Adrenal gland (tissue), 19 donors: ENCODE measurements at places on chromosomes 2 and 18. TPM values are rescaled to one million over a fixed set of nuclear protein-coding genes. Genes with fewer than 3 reads are reported as not detected.

The FASTKD1 gene
- 14.5 TPM for total RNA-seq

The ALLC gene
- not detected for total RNA-seq

The CNDP1 gene
- total RNA-seq: not detected

The RGPD8 gene
- total RNA-seq: 12.2 TPM

The SERPINB13 gene
- total RNA-seq: not detected

DNA sequence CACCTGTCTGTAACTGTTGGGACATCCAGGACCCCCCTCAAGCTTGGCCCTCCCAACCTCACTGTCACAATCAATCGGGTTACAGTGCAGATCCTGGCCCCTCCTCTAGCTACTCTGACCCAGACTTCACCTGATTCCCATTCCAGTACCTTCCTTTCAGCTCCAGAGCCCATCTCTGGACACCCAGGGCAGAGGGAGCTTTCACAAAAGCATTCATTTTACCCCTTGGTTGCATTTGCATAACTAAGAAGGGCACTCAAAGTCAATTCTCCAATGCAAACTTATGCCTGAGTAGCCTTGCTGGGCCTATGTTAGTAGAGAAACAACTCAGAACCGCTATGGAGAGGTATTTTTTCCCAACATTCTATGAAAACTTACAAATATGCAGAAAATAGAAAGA is 7.4 kb downstream of the ZAP70 start:
- no peak overlapping the region for H3K27ac ChIP-seq
- DNase-seq: no peak
- H3K36me3 ChIP-seq: no peaks in the 10 kb centered on the region
- H3K4me1 ChIP-seq: no peaks in the 10 kb centered on the region

- no peaks in the 10 kb centered on the region for H3K4me1 ChIP-seq
- H3K27ac ChIP-seq: no peak overlapping the region
- H3K4me3 ChIP-seq: no peak overlapping the region
- DNase-seq: no peak
- no peaks in the 10 kb centered on the region for H3K36me3 ChIP-seq
- no peaks in the 10 kb centered on the region for H3K27me3 ChIP-seq
These were observed 133.5 kb downstream of the TMEM182 start for GRCh38 chr2:102895376-102895775.

DNA sequence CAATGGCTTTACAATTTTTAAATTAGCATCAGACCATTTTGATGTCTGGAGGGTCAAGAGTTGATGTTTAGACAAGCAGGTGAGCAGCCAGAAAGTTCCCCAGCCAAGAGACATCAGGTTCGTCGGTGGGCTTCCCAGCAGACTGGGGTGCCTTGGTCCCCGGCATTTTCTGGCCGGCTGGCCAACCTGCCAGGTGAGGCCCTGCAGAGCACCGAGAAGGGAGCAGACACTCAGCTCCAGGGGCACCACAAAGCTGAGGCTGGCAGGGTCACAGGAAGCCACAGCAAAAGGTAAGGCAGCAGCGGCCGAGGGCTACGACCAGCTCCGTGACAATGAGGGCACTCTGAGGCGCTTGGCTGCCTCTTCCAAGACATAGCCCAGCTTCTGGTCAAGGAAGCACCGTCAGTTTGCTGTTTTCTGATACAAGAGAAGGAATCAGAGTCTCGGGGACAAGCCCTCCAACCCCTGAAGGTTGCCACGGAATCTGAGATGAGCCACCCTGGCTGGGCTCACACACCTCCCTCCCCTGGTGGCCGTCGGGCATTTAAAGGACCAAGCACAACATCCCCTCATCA is 229.0 kb downstream of the MGAT5 start:
- no peaks in the 10 kb centered on the region for H3K4me1 ChIP-seq
- DNase-seq: peak; percentile 35
- no peaks in the 10 kb centered on the region for H3K36me3 ChIP-seq
- H3K27ac ChIP-seq: no peak overlapping the region
- H3K27me3 ChIP-seq: no peaks in the 10 kb centered on the region

DNA sequence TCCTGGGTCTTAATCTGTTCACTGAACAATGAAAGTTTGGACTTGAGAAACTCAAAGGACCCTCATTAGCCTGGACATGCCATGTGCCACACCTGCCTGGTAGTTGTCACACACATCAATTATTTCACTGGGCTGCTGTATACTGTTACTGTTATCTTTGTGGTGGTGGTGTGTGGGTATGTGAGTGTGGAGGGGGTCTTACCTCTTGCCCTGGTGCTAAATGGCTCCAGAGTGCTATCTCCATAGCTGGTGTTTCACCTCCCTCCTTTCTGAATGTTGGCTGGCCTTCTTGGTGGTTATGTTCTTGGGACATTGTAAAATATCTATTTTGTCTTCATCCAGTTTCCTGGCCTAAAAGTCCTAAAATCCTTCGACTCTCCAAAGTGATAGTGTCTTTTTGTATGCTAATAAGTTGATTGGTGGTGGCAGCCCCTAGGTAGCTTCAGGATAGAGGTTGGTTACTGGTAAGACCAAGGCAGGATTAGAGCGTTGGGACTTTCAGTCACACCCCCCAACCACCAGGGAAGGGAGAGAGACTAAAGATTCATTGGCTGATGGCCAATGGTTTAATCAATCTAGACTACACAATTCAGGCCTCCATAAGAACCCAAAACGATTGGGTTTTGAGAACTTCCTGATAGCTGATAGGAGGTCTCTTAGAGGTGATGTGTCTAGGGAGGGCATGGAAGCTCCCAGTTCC is 328.1 kb downstream of the MYCN start:
- no peak overlapping the region for H3K27ac ChIP-seq
- no peaks in the 10 kb centered on the region for H3K36me3 ChIP-seq
- H3K27me3 ChIP-seq: no peaks in the 10 kb centered on the region
- H3K4me3 ChIP-seq: no peak overlapping the region
- H3K4me1 ChIP-seq: no peaks in the 10 kb centered on the region

- no peaks in the 10 kb centered on the region for H3K36me3 ChIP-seq
- H3K4me1 ChIP-seq: peaks cover 21% of the 10 kb centered on the region
- no peak overlapping the region for H3K4me3 ChIP-seq
- H3K27me3 ChIP-seq: no peaks in the 10 kb centered on the region
- H3K27ac ChIP-seq: peak overlapping the region; percentile 98
These were observed 17.6 kb upstream of the ADI1 start for GRCh38 chr2:3536682-3537632.

GRCh38 chr2:134979221-134979620 is 60.6 kb downstream of the CCNT2 start:
- no peaks in the 10 kb centered on the region for H3K36me3 ChIP-seq
- H3K27ac ChIP-seq: no peak overlapping the region
- no peaks in the 10 kb centered on the region for H3K27me3 ChIP-seq
- no peak overlapping the region for H3K4me3 ChIP-seq
- DNase-seq: no peak

DNA sequence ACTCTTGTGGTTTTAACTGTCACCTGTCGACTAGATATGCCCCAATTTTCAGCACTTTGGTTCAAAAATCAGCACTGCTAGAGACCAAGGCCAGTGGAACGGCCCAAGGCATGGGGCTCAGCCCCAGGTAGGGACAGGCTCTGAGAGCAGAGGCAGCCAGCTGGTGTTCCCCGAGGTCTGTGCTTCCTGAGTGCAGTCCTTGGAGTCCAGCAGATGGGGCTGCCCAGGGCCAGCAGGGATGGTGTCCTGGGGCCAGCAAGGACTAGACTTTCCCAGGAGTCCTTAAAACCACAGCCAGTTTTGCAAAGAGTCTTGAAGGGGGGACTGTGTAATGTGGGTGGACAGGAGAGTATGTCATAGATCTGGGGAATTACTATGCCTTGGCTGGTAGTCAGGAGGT is 56.3 kb downstream of the POMC start:
- no peak for DNase-seq
- no peak overlapping the region for H3K27ac ChIP-seq
- H3K4me1 ChIP-seq: no peaks in the 10 kb centered on the region
- no peaks in the 10 kb centered on the region for H3K36me3 ChIP-seq
- H3K27me3 ChIP-seq: no peaks in the 10 kb centered on the region

DNA sequence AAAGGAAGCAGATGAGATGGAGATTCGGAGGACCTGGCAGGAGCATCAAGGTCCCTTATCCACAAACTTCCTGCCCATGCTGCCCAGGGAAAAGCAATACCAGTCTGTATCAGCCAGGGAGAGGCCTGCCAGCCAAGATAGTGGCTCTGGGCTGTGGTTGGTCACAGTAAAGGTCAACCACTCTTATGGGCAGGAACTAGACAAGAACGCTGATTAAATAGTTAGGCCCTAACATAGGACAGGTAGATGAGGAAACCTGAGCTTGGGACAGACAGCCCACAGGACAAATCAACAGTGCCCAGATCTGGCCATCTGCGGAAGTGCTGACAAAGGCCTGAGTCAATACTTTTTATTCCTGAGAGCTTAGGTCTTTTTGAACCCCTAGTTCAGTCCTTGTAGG is 10.7 kb downstream of the PSTPIP2 start:
- no peak overlapping the region for H3K27ac ChIP-seq
- H3K27me3 ChIP-seq: no peaks in the 10 kb centered on the region
- no peak for DNase-seq
- H3K36me3 ChIP-seq: no peaks in the 10 kb centered on the region

DNA sequence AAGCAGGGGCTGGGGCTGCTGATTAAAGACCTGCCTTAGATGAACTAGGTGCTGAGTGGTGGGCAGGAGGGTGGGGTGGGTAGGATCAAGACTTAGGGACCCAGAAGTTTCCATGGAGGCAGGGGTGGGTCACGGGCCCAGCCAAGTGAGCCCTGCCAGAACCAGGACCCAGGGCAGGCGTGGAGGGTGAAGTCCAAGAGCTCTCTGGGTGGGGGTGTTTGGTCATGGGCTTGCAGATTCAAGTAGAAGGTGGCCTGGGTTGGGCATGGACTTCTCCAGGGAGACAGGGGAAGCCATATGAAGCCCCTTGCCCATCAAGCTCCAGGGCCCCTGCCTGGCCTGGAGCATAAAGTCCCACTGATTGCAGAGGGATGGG is 168.8 kb downstream of the SMAD7 start:
- no peaks in the 10 kb centered on the region for H3K36me3 ChIP-seq
- DNase-seq: no peak
- H3K27me3 ChIP-seq: no peaks in the 10 kb centered on the region

DNA sequence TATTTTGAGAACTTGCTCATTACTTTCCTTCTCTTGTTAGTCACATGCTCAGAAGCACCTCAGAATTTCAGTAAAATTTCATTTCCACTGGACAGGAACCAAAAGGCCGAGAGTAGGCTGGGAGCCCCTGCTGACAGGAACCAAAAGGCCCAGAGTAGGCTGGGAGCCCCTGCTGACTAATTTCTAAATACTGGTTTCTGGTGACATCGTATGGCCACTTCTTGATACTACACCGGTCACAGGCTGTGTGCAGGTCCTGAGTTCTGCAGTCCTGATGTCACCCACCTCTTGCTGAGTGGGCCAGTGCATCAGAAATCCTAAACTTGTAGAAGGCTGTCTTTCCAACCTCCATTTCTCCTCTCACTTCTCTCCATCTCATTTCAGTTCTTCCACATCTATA is 17.7 kb upstream of the EN1 start:
- H3K4me3 ChIP-seq: no peak overlapping the region
- no peaks in the 10 kb centered on the region for H3K4me1 ChIP-seq
- no peak overlapping the region for H3K27ac ChIP-seq
- peaks cover 24% of the 10 kb centered on the region for H3K27me3 ChIP-seq

- H3K27me3 ChIP-seq: no peaks in the 10 kb centered on the region
- H3K27ac ChIP-seq: no peak overlapping the region
- H3K4me3 ChIP-seq: no peak overlapping the region
- H3K36me3 ChIP-seq: no peaks in the 10 kb centered on the region
- H3K4me1 ChIP-seq: no peaks in the 10 kb centered on the region
These were observed 108.8 kb upstream of the DLX2 start for GRCh38 chr2:172211512-172211911.

DNA sequence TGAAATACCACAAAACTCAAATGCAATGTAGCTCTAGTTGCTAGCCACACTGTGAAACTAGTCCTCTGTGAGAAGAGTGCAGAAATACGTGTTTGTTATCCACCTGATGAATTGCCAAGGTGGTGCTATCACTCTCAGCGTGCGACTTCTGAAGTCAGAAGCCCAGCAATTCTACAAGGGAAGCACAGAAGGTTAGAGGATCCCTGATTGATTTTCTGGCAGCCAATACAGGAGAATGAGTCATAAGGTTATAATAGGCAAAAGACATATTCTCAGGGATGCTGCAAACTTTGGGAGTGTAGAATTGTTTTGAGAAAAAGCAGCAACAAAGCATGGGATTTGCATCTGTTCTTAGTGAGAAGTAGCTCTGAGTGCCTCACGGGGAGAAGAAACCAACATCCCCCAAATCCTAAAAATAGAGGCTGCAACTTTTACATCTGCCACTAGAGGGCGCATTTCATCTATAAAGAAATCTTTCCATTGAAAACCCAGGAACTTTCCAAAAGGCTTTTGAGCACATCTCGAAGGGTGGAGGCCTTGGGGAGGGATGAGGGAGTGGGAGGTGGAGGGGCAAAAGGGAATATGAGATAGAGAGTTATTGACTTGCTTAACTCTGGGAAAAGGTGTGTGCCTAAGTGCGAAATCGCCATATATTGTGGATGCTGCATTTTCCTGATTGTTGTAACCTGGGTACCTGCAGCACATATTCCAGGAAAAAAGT is 78.0 kb downstream of the TMEM182 start:
- H3K27ac ChIP-seq: no peak overlapping the region
- no peak overlapping the region for H3K4me3 ChIP-seq
- H3K27me3 ChIP-seq: no peaks in the 10 kb centered on the region
- H3K36me3 ChIP-seq: no peaks in the 10 kb centered on the region

- no peak overlapping the region for H3K27ac ChIP-seq
- no peak for DNase-seq
- H3K4me1 ChIP-seq: no peaks in the 10 kb centered on the region
- no peak overlapping the region for H3K4me3 ChIP-seq
- no peaks in the 10 kb centered on the region for H3K36me3 ChIP-seq
These were observed 3.0 kb downstream of the RBM45 start for GRCh38 chr2:178115271-178115670.

GRCh38 chr18:3466872-3467271 is 16.9 kb downstream of the TGIF1 start:
- no peaks in the 10 kb centered on the region for H3K4me1 ChIP-seq
- H3K4me3 ChIP-seq: no peak overlapping the region
- DNase-seq: no peak
- no peaks in the 10 kb centered on the region for H3K36me3 ChIP-seq
- H3K27me3 ChIP-seq: no peaks in the 10 kb centered on the region

DNA sequence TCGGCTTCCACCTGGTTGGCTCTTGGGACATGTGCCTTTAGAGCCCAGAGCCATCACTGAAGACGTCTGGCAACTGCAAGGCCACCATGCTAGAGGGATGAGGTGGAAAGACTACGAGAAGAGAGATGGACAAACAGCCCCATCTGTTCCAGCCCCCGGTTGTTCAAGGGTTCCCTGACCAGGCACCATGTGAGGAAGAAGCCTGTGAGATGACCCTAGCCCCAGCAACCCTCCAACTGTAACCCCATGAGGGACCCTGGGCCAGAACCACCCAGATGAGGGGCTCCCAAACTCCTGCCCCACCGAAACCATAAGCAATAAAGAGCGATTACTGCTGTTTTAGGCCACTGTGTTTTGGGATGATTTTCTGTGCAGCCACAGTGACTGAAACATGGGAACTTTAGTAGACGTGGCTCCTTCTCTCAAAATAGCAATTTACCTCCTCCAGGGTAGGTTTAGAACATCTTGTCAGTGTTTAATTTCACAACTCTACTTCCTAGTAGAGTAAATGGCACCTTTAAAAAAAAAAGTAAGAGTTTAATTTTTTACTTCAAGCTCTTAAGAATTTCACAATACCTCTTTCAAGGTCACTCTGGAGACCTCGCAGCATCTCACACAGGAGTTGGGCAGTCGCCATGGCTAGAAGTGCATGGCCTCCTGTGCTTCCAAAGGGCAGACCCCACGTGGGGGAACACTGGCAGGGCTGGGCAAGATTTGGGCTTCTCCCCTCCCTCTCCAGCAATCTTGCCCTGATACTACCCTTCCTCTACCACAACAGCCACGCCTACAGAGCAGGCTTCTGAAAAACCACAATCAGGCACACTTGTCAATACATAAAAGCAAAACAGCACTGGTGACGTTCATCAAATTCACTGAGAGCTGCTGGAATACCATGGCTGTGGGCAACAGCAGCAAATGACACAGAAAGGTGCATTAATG is 48.8 kb downstream of the TMEM163 start:
- peaks cover 9% of the 10 kb centered on the region for H3K4me1 ChIP-seq
- no peak overlapping the region for H3K27ac ChIP-seq
